ENCODE measurements at places on chromosomes 7 and 10.

DNA sequence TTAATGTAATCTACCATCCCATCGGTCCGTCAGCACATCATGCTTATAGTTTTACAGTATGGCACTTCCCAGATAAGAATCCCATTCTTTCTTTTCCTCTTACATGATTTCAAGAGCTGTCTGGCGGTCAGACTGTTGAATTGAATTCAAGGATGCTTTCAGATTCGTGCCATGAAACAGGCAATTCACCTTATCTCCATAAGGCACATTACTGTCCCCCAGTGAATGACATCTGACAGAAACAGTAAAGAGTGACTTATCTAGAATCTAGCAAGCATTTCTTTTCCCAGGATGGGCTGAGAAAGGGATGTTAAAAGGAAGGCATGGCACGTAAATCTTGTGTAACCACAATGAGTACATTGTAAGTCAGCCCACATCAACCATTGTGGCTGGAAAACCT is 61.1 kb upstream of the SEM1 start:
- no peak for DNase-seq

DNA sequence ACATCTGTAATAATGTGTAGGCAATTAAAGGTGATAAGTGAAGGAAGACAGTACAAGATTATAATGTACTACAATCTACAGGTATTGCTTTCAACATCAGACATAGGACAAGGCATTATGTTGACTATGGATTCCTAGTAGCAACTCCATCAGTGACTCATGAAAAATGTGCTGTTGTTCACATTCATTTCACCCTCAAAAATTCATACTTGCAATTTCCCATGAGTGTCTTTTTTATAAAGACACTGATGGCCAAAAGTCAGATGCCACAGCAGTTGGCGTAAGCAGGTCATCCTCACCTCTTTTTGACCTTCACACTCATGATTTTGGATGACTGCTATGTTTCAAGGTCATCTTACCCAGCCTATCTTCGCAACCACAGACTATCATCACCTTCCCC is 100.0 kb upstream of the AMPH start:
- no peak for DNase-seq

DNA sequence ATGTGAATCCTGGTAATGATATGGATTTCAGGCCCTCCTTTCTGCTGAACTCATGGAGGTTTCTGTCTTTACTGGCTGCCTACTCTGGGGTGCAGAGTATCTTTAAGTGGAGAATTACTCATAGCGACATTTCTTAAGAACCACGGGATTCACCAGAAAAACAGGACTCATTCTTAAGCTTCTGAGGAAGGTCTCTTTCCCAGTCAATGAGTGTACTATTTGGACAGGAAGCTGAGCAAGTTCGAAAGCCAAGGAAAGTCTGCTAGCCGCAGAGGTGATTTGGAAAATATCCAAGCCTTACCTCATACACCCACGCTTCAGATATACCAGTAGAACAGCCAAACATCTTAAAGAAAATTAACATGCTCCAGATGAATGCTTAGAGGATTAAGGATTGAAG is 377.6 kb upstream of the MYO3A start:
- no peak for DNase-seq

- DNase-seq, result no peak
Measured at GRCh38 chr7:7742223-7742622, 23.8 kb upstream of the RPA3 start.

DNA sequence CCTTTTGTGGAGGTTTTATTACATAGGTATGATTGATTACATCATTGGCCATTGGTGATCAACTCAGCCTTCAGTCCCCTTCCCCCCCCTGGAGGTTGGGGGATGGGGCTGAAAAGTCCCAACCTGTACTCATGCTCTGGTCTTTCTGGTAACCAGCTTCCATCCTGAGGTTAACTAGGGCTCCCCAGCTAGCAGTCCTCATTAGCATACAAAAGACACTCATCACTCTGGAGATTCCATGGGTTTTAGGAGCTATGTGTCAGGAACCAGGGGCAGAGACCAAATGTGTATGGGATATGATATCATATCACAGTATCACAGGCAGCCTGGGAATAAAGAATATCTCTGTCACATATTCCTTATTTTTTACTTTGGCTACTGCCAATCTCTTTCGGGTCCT is 13.6 kb downstream of the CCSER2 start:
- no peak for DNase-seq

- DNase-seq, result no peak
Measured at GRCh38 chr10:67772151-67772550, 65.8 kb downstream of the DNAJC12 start.

DNA sequence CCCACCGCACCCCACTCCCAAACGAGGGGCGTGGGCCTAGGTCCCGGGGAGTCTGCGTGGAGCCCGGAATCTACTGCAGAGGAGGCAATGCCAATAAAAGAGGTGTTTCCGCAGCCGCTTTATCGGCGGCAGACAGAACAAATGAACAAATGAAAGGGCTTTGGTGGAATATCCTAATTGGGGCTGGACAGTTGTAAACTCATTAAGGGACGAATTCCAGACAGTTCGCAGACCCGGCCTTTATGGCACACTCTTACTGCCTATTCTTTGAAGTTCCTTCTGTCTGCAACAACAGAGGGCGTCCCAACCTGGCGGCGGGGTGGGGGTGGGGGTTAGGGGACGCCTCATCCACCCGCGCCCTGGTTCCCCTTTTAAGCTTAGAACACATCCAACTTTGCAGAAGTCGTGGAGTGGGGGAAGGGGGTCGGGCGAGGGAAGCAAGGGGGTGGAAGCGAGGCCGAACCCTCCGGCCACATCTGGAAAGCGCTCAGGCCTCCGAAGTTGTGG is 4.1 kb downstream of the HOXA9 start:
- no peak for DNase-seq
